8988T (cell line): ENCODE measurements at places on chromosomes 5 and 9.

DNA sequence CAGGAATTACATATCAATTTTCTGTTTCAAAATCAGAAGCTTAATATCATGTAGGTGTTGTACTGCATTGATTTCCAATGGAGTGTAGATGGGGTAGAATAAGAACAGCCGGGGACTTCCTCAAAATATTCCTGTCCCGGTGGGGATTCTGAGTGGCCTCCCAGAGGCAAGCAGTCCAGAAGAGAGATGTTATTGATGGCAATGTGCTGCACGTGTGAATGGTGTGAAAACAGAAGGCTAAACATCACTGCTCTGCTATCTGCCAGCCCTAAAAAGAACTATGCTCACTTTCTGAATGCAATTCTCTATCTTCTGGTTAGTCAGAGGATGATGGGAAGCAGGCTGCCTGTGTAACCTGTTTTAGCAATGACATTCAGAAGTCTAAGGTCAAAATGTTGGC is 91.0 kb upstream of the CKMT2 start:
- DNase-seq: no peak

DNA sequence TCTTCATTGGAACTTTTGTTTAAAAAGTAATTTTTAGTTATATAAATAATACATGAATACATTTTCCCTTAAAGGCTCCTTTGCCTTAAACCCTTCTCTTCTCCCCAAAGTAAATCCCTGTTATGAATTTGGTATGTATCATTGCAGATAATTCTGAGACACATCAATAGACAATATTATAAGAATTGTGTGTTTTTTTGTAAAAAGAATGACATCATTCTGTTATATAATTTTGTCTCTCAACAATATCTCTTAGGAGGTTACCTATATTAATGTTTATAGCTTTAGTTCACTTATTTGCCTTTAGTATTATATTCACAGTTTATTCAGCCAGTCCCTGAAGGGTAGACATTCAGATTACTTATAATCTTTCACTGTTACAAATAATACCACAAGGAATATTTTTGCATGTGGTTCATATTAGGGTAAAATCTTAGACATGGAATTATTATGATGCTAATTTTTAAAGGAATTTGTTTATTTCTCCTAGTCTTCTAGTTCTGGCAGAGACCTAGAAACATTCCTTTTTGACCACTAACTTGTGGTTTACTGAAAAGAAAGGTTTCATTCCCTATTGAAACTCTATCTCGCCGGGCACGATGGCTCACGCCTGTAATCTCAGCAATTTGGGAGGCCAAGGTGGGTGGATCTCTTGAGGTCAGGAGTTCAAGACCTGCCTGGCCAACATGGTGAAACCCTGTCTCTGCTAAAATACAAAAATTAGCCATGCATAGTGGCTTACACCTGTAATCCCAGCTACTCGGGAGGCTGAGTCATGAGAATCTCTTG is 105.6 kb downstream of the KCTD16 start:
- DNase-seq: no peak

GRCh38 chr9:5815461-5815860 is 17.5 kb downstream of the ERMP1 start:
- no peak for DNase-seq

GRCh38 chr5:28488752-28489151 is 1450.4 kb upstream of the CDH9 start:
- DNase-seq: no peak

DNA sequence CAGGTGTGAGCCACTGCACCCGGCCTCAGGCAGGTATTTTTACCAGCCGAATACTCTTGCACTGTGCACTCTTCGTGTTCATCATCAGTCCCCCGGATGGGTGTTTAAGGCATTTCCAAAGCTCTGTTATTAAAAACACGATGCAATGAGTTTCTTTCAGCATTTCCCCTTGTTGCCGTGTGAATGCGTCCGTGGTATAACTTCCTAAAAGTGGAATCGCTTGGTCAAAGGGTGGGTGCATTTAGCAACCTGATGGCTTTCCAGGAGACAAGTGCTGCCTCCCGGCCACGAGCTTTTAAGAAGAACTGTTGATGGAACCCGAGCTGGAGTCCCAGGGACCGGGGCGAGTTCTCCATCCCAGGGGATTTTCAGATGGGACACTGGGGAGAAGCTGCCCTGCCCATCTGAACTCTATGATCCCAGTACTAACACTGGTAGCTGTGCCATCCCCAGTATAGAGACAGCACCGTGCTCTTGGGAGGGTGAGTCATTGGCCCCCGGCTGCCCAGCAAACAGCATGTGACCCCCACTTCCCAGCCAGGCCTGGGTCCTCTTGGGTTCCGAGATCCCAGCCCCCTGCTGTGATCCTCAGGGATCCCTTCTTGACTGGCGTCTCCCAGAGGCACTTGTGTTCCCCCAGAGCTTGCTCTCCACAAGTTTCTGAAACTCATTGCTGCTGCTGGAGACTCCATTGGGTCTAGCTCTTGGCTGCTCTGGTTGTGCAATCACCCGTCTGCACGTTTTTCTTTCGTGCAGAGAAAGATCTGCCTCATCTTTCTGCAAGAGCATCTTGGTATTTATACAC is 169.5 kb upstream of the IER5L start:
- DNase-seq: no peak

DNA sequence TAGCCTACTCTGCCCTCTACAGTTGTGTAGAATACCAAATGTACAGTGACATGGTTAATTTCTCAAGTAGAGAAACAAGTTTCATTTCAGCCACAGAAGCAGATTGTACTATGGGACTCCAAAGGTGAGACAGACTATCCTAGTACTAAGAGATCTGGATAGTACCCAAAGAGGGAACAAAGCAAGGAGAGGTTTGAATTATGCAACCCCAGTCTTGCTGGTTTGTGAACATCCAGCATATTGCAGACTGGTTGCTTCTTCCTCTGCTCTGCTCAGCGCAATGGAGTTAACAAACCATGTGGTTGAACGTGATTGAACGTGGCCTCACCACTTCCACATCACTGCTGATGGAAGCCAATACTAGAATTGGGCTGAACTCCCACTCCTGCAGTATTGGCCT is 43.3 kb upstream of the ALDOB start:
- DNase-seq: no peak

DNA sequence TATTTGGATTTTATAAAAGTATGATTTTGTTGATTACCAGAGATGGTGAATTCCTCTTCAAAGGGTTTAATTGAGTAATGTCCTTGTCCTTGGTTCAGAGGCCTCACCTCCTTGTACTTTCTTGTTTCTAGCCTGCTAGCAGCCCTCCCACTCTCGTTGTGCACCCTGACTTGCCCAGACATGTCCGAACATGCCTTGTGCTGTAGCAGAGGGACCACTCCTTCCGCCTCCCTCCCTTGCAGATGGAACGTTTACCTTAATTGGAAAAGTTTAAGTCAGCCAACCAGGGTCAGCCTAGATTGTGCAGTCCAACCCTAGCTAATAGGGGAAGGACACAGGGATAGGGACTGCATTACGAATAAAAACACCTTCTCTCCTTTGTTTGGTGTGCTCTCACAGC is 406.9 kb upstream of the NMUR2 start:
- DNase-seq: no peak

DNA sequence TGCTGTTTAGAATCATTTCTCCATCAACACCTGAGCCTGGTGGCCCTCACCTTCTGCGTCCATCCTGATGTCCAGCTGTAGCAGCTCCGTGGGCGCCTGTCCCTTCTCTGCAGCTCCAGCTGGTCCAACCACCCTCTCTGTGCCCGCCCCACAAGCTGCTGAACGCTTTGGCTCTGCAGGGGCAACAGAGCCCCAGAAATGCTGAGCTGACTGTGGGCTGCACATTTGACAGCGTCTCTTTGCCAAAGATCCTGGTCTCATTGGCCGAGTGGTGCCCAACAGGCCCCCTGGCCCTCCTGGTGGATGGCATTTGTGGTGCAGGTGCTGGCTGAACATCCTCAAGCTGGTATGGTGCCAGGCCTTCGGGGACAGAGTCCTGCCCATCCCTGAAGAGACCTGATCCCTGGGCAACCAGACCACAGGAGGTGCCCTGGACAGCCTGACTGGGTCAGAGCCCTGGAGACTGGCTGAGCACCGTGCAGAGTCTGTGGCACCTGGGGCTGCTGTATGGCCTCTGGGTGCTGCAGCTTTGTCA is 25.3 kb upstream of the CEP72 start:
- DNase-seq: peak; percentile 84

DNA sequence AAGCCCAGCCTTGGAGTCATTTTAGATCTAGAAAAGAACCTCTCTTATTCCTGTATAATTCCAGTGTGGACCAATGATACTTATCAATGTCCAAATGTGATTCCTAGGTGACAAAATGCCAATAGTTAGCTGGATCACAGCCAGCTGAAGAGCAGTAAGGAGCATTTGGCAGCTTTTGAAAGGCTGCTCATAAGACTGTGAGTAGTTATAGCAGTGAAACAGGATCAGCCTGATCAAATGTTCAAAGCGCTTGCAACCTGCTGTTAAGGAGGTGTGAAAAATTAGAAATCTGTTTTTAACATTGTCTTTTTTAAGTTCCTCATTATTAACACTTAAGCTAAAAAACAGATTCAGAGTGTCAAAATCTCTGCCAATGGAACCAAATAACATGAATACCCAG is 85.1 kb downstream of the SSBP2 start:
- DNase-seq: no peak

GRCh38 chr9:135212961-135213360 is 125.5 kb downstream of the OLFM1 start:
- no peak for DNase-seq

- no peak for DNase-seq
Measured at GRCh38 chr5:179505636-179506261, 44.6 kb upstream of the RUFY1 start.

- no peak for DNase-seq
Measured at GRCh38 chr9:34976441-34976840, 13.1 kb upstream of the DNAJB5 start.

DNA sequence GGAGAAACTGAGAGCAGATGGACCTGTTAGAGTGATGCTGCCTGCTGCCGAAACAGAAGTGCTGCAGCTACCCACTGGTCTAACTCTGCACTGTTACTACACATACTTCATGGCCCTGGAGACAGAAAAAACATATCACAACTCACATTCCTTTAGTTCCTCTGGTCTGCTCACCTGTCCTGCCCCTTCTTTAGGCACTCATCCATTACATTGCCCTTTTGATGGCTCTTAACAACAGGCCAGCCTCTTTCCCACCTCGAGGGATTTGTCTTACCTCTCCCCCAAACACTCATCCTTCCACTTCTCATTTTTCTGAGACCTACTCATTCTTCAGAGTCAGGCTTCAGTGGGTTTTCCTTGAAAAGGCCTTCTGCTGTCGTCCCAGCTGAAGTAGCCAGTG is 49.2 kb downstream of the KCTD16 start:
- DNase-seq: no peak

DNA sequence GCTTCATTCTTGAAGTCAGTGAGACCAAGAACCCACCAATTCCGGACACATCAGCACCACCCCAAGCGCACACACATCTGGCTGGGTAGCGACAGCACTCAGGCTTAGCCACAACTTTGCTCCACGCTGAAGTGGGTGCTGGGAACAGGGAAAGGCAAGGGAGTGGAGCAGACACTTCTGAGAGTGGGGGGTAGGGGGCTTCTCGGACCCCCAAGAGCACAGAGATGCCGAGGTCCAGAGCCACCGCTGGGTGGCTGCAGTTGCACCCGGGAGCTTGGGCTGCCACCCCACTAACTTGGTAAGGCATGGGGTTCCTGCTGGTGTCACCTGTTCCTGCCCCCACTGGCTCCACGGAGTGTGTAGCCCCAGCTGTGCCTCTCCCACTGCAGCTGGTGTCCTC is 225.3 kb upstream of the RIOK2 start:
- no peak for DNase-seq

GRCh38 chr5:116778032-116778431 is 203.4 kb upstream of the SEMA6A start:
- DNase-seq: no peak

DNA sequence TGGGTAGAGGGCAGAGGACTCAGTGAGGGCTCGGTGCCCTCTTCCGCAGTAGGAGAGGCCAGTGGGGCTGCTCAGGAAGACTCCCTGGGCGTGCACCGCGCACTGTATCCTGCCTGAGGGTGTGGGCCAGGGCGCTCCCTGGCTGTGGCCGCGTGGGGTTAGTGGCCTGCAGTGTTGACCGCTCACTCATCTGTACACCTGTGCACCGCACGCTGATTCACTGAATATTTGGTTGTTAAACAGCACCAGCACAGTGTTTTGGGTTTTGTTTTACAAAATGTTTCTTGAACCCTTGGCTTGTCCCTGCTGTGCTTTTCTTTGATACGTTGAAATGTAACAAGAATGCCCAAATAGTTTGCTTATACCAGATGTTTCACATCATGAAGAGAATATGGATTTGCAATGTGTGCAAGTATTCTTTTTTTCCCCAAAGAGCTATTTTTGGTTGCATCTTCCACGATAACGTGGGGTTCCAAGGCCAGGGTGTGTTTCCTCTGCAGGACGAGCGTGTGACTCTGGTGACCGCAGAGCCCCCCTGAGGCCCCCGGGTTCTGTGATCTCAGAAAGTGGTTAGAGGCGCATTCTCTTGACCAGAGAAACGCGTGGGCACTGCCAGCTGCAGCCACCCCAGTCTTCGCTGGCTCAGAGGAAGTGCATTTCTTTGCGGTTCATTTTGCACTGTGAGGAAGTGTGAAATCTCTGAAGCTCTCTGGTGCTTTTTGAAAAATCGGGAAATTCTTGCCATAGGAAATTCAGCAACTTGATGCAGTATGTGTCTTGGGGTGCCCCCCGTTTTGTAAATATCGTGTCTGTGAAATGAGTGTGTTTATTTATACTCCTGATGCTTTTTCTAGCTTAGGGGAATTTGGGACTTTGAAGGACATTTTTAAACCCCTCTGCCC is 46.9 kb downstream of the AHRR start:
- no peak for DNase-seq

GRCh38 chr5:139092741-139093343 is 105.3 kb downstream of the SIL1 start:
- DNase-seq: no peak

GRCh38 chr9:102354041-102354440 is 615.6 kb upstream of the GRIN3A start:
- DNase-seq: no peak

DNA sequence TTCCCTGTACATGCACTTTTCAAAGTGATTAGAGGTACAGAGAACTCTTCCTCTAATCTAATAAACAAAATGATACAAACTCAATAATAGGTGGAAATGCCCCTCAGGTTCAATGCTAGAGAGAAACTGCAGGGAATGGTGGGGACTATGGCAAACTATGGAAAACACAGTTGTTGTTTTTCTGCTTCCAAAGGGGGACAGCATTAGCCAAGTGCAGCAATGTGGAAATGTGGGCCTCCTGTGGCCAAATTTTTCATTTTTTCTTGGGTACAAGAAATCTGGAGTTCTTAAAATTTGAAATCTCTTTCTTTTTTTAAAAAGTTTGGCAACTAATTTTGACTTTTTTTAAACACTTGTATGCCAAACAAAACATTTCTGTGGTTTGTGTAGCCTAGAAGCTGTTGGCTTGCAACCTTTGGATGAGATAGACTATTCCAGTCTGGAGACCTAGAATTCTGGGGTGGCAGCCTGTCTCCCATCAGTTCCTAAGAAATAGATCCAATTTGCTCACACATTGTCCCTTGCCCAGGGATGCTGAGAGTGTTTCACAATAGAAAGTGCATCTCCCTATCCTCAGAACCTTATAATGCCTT is 218.6 kb downstream of the PAPPA start:
- no peak for DNase-seq
